SK-N-MC (cell line): ENCODE measurements at places on chromosomes 2 and 18.

- no peak for DNase-seq
These were observed 21.3 kb upstream of the TMEM131 start for GRCh38 chr2:98016908-98017670.

GRCh38 chr2:60317034-60317386, 236.4 kb downstream of the BCL11A start:
- DNase-seq = no peak

GRCh38 chr2:117607202-117607601, 207.3 kb upstream of the DDX18 start:
- no peak for DNase-seq

GRCh38 chr2:19797871-19798270, 103.9 kb downstream of the TTC32 start:
- DNase-seq = no peak

DNA sequence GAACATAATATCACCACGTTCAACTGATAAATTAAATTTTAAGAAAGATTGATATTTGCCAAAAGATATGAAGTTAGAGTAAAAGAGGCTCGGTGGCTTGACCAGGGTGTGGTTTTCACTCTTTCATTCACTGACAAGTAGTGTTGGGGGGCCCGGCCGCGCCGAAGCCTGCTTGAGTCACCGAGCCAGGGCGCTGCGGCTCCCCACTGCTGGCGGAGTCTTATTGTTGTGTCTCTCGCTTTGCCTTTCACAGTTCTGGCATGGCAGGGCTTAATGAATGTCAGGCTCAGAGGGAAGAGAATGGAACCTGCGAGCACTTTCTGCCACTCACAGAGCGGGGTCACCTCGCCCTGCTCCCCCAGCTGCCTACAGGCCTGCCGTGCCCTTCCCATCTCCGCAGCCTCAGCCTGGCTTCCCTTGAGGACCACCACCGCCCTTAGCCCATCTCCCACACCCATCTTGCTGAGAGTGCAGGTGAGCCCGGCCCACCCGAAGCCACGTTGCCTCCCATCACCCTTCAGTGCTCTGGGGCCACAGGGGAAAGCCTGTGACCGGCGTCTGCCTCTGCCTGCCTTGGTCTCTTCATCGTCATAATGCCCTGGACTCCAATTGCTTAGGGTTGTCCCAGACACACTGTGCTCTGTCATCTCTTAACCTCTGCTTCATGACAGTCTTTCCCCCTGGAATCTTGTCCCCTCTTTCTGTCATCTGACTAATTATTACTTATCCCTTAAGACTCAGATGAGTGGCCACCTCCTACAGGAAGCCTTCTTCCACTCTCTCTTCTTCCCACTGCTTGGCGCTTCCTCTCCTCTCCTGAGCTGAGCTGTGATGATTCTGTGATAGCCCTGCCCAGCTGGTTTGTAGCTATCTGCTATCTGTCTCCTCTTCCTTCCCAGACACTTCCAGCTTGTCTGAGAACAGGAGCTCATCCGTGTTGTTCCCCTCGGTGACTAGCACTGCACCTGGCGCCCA, 142.5 kb downstream of the FAM210A start:
- DNase-seq = no peak

GRCh38 chr2:234341306-234341985, 155.4 kb downstream of the ARL4C start:
- no peak for DNase-seq
